ENCODE measurements at places on chromosomes 5 and 9.

DNA sequence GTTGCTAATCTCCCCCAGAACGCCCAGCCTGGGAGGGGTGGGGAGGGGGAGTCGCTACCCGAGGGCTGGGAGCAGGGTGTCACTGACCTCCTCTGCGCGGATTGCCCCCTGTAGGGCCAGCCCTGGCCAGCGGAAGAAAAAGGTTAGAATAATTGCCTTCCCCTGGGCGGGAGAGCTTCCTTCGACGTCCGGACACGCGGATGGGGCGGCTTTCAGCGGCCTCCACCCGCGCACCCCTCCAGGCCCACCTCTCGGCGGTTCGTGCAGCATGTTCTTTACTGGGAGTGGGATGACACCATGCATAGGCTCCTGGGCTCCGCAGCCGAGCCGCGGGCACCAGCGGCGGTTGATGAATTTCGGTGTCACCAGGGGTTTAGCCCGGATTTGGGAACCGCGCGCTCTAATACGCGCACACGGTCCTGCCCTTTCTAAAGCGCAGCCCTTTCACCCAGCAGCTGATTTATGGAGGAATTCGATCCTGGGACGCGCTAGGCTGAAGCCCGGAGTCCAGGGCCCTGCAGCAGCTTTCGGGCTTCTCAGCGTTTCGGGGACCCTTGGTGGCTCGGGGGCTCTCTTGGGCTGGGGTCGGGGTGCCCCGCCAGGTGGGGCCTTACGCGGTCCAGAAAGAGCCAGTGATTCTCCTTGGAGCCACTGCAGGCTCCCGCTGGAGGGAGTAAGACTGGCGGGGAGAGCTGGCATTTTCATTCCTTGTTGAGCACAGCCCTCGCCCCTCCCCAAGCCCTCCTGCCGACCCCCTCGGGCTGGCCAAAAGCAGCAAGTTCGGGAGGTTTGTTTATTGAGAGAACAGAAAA is 10.1 kb downstream of the LMX1B start:
- DNase-seq, result no peak

DNA sequence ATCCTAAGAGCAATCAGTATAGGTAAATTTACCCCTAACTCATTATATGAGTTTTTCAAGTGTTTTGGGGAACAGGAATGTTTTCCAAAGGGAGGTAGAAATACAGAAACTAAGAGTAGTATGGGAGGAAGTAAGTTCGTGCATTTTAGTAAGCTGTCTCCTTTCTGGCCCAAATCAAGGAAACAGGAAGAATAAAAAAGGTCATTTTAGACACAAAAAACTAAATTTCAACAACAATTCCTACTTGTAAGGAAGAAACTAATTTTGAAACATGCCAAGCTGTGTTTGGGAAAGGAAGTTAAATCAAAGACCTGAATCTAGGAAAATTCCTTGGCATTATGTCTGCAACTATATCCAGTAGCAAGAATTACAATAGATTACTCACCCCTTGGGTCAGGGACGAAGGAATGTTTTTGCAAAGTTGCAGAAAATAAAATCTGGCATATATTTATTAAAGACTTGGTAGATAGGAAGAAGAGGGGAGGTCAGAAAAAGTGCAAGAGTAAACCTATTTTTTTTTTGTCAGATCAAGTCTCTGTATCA is 6.5 kb upstream of the RPS6 start:
- DNase-seq, result no peak

GRCh38 chr5:11047625-11048024 is 286.6 kb upstream of the DAP start:
- DNase-seq, result no peak

- no peak for DNase-seq
Observed at GRCh38 chr9:37966412-37967013, 62.6 kb upstream of the SLC25A51 start.

GRCh38 chr5:62741761-62742160 is 163.1 kb downstream of the LRRC70 start:
- no peak for DNase-seq

DNA sequence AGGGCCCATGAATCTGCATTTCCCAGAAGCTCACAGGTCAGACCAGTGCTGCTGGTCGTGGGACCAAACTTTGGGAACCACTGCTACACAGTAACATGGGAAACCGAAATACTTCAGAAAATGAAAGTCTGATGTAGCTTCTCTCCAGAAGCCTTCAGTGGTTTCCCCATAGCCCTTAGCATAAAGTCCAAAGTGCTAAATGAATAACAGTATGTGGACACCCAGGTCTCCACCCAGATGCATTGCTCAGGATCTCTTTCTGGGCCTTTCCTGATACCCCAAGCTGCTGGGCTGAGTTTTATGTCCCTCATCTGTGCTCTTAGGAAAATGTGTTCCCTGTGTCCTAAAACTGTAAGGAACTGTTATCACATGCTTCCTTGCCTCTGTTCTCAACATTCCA is 100.4 kb downstream of the NFIB start:
- no peak for DNase-seq

DNA sequence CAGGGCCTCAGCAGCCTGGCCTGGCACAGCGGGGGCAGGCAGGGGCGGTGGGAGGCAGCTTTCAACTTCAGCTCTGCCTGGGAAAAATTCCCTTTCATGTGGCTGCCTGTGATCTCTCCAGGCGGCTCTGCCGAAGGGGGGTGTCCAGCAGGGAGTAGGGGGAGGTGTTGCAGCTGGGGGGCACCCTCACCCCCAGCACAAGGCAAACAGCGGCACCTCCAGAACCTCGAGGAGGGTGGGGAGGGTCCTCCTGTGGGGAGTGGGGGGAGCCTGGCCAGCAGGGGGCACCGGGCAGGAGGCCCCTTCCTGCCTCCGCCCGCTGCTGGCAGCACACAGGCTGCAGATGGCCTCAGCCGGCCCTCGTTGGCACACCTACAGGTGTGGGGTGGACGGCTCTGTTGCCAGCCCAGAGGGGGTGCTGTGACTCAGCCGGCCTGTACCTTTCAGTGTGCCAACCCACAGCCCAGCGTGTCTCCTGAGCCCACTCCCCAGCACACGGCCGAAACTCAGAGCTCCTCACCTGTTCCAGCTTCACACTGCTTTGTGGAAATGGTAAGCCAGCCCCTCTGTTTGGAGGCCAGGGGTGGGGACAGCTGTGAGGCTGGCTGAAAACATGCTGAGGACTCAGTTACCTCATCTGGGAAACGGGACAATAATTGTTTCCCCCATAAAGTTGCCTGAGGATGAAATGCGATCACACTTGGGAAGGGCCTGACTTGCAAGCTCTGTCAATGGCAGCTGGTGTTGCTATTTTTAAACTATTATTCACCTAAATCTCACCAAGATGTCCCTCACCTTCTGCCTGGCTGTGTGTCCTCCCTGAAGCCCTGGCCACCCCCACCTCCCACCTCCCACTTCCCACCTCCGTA is 37.0 kb downstream of the CXXC5 start:
- DNase-seq, result no peak

DNA sequence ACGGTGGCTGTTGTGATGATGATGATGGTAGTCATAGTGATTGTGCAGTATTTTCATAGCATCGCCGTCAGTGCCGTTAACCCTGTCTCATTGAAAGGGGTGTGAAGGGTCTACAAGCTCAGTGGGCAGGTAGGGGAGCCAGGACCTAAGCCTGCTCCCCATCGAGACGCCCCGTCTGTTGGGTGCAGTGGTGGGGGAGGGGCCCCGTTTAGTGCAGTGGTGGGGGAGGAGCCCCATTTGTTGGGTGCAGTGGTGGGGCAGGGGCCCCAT is 68.6 kb downstream of the COL5A1 start:
- no peak for DNase-seq

- no peak for DNase-seq
Observed at GRCh38 chr5:139638090-139638735, 9.9 kb upstream of the CXXC5 start.

DNA sequence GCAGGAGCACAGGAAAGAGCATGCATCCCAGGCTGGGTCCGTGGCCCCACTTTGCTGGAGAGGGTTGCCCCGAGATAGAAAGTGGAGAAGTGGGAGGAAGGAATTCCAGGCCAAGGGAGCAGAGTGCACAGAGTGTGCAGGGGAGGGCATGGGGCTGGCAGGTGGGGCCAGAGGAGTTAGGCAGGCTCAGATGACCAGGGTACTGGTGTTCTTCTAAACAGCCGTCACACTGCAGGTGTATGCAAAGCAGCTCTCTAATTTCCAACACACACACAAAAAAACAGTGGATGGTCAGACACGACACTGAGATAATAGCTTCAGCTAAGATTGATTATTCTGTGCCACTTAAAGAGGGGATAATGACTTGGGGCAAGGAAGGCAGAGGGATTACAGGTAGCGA is 212.2 kb downstream of the MTRR start:
- no peak for DNase-seq

GRCh38 chr9:98539954-98540353 is 168.8 kb downstream of the GABBR2 start:
- DNase-seq, result no peak

GRCh38 chr5:113337515-113338415 is 97.0 kb downstream of the TSSK1B start:
- no peak for DNase-seq

GRCh38 chr5:122704247-122705036 is 70.4 kb upstream of the SNX2 start:
- DNase-seq, result no peak

GRCh38 chr5:65150599-65151304 is 331.0 kb downstream of the ADAMTS6 start:
- DNase-seq, result no peak

GRCh38 chr9:121133104-121133816 is 58.5 kb downstream of the CNTRL start:
- DNase-seq, result peak; percentile 38

- no peak for DNase-seq
Observed at GRCh38 chr5:14266686-14267085, 123.5 kb downstream of the TRIO start.

GRCh38 chr5:139690064-139690802 is 42.1 kb downstream of the CXXC5 start:
- no peak for DNase-seq

DNA sequence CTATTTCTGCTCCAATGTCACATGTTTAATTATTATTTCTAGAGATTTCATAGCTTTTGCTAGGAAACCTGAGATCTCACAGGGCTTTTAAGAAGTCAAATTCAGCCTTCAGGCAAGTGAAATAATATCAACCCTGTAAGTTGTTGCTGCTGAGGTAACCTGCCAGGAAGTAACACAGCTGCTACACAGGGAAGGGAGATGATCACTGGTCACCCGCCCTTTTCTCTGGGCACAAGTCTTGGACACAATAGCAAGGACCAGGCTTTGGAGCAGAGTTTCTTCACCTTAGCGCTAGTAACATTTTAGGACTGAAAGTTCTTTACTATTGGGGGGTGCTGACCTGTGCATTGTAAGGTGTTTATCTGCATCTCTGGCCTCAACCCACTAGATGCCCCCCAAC is 50.1 kb downstream of the PTTG1 start:
- DNase-seq, result no peak

DNA sequence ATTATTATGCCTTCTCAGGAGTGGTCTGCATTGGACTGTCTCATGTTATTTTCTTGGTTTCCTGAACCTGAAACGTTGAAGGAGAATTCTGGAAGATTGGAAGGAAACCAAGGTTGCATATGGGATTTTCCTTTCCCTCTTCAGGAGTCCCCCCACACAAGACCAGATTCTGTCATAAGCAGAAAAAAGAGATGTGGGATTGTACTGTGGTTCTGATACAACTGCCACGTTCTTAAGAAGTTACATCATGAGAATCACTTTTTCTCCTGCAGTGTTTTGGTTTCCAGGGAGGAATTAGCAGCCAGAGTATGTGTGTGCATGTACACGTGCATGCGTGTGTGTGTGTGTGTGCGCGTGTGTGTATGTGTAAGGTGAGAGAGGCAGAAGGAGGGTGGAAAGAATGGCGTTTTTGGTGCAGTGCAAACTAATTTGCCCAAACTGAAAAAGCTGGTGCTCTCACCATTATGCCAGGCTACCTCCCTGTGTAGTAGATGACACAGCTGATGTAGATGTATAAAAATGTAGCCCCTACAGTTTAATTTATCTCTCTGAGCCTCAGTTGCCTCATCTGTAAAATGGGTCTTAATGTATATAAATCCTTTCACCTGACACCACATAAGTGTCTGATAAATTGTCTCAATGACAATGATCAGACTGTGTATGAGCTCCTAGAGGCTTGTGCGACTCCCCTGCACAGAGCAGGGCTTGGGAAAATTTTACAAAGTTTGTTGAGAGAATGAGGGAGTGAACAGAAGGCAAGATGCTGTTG is 38.6 kb downstream of the RALGPS1 start:
- DNase-seq, result no peak

GRCh38 chr9:126630458-126631237 is 16.9 kb downstream of the LMX1B start:
- no peak for DNase-seq

DNA sequence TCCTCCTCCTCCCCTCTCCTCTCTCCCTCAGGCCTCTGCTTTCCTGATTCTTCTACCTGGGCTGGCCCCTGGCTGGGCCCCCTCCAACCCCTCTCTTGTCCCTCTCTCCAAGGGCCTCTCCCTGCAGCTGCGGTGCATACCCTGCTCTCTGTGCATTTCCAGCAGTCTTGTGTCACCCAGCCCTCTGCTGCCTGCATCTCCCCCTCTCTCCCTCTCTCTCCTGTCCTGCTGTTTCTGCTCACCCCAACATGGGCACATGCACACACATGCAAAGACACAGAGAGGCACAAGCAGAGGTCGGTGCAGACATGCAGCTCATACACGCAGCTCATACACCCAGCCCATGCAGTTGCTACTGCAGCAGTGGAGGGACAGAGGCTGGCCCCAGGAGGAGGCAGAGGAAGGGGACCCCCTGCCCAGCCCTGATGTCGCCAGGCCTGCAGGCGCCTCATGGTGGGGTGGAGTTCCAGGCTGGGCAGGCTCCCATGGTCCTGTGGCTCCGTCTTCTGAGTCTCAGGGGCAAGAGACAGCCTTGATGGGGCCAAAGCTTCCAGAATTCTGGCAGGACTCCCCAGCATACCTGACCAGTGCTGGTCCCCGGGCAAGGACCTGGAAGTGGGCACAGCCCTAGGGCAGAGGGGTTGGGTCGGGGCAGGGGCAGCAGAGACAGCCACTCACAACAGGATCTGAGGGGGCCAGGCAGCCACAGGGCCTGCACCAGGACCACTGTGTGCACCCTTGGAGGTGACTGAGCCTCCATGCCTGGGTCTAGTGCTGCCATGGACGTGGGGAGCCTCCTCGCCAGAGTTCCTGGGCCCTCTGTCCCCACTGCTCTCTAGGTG is 216.9 kb downstream of the C9orf50 start:
- DNase-seq, result no peak

- no peak for DNase-seq
Observed at GRCh38 chr5:133396187-133396741, 216.1 kb downstream of the FSTL4 start.

GRCh38 chr5:55969956-55970355 is 24.8 kb downstream of the IL6ST start:
- no peak for DNase-seq

GRCh38 chr5:18114151-18114757 is 480.0 kb downstream of the TAF11L14 start:
- no peak for DNase-seq

DNA sequence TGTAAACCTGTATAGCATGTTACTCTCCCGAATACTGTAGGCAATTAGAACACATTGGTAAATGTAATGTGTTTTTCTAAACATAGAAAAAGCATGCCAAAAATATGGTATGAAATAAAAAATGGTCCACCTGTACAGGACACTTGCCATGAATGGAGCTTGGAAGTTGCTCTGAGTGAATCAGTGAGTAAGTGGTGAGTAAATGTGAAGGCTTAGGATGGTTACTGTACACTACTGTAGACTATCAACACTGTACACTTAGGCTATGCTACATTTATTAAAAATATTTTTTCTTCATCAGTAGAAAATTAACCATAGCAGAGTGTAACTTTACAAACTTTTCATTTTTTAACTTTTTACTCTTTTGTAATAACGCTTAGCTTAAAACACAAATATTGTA is 41.9 kb downstream of the INSYN2B start:
- DNase-seq, result no peak

- no peak for DNase-seq
Observed at GRCh38 chr9:13163946-13164345, 115.5 kb downstream of the MPDZ start.

- no peak for DNase-seq
Observed at GRCh38 chr5:57184322-57184721, 10.5 kb downstream of the GPBP1 start.
